Heart right ventricle (tissue), 16 donors: ENCODE measurements at places on chromosomes 13 and 19. TPM values are rescaled to one million over a fixed set of nuclear protein-coding genes. Genes with fewer than 3 reads are reported as not detected.

Gene ZNF345
- 2.2 TPM for total RNA-seq

Gene ZNF154
- total RNA-seq, result 5.7 TPM

Gene CEACAM16
- not detected for total RNA-seq

Gene REEP6
- 3.9 TPM for total RNA-seq

Gene ABHD13
- 4.6 TPM for total RNA-seq

Gene ZNF480
- total RNA-seq, result 11.4 TPM

Gene IGLON5
- not detected for total RNA-seq

Gene SPIB
- total RNA-seq, result not detected

Gene ABCA7
- 18.1 TPM for total RNA-seq

DNA sequence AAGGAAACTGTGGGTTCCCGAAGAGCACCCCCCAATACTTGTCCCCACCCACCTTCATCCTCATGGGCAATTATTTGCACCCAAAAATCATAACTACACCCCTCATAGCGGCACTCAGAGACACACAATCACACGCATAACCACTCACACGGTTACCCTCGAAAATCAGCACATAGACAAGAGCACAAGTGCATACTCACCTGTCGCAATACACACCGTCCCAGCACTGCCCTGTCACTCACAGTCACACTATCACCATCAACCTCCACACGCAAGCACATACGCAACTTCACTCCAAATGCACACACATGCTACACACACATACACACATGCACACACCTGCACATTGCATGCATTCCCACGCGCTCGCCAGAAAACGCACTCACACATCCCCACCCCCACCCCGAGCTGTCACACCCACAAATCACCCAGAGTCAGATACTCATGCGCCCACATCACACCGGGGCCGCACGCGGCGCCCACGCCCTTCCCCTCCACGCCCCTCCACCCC is 535 bp downstream of the COL5A3 start:
- no peak for DNase-seq

DNA sequence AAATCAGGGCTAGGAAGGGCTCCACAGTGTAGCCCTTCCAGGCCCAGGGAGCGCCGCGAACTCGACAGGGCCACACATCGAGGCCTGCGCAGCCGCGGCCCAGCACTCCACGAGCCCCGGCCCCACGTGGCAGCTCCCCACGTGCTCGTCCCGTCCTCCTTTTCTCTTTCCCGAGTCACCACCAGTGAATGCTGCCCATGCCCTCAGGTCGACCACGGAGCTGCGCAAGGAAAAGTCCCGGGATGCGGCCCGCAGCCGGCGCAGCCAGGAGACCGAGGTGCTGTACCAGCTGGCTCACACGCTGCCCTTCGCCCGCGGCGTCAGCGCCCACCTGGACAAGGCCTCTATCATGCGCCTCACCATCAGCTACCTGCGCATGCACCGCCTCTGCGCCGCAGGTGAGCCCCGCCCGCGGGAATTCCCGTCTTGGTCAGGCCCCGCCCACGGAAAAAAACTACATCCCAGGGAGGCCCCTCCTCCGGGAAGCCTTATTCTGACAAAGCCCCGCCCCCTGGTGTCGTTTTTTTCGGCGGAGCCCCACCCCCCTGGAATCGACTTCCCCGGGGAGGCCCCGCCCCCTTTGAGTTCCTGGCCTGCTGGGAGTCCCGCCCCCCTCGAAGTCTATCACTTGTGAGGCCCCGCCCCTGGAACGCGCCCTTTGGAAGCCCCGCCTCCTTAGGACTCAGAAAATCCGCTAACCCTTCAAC is 7.0 kb downstream of the HIF3A start:
- peak; percentile 68 for DNase-seq

DNA sequence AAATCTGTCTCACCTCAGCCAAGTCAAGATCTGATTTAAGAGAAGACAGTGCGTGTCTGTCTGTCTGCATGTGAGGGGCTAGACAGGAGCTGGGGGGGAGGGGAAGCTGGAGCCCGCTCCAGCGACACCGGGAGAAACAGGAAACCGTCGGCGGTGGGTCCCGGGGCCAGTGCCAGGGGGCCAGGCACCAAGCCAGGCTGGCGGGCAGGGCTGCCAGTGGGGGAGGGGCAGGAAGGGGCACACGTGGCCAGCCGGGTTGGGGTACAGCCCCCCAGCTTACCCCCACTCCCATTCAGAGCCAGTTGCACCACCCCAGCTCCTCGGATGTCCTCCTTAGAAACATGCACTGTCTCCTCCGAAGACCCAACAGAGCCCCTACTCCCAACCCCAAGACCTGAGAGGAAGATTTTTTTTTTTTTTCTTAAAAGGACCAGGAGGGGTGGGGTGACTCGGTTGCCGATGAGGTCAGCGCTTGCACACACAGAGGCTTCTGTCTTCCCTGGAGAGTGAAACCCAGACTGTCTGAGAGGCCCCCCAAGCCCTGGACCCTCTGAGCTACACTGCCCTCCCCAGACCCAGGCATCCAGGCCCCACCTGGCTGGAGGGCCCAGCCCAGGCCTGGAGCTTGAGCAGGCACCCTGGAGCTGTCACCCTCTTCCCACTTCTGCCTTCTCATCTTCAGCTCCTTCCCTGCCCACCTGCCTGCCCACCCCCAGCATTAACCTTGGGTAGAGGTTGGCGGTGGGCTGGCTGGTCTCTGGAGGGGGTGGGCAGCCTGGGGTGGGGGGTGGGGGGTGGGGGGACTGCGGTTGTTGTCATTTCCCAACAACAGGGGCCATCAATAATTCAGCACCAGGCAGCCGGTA is 4.0 kb downstream of the ERF start:
- DNase-seq, result no peak

DNA sequence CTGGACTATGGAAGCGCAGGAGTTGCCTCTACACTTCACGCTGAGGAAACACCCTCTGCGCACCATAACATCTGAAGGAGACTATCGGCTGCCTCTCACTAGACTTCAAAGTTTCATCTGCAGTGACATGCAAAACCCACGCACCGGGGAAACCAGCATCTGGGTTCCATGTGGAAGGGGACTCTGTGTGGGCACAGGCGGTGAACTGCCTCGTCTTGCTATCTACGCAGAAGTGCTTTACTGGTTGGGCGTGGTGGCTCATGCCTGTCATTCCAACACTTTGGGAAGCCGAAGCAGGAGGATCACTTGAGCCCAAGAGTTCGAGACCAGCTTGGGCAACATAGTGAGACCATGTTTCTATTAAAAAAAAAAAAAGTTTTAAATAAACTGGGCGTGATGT is 116.4 kb downstream of the STK24 start:
- DNase-seq, result no peak

DNA sequence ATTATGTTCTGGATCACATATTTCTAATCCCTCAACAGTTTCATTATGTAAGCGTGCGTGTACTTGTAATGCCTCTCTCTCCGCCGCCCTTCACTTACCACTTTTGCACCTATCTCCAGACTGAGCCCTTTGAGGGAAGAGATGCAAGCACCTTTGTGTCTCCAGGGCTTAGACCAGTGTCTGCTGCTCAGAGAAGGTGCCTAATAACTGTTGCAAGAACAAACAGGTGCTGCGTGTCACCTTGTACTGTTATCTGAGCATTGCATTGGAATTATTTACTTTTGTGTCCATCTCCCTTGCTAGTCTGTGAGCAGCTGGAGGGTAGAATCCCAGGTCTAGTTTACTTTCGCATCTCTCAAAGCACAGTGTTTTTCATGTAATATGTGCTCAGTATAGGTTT is 156.2 kb downstream of the FLT1 start:
- DNase-seq, result no peak

DNA sequence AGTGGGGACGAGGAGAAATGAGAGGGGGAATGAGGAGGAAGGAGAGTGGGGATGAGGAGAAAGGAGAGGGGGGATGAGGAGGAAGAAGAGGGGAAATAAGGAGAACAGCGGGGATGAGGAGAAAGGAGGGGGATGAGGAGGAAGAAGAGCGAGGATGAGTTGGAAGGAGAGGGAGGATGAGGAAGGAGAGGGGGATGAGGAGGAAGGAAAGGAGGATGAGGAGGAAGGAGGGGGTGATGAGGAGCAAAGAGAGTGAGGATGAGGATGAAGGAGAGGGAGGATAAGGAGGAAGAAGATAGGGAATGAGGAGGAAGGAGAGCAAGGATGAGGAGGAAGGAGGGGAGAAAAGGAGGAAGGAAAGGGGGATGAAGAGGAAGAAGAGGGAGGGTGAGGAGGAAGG is 14.0 kb upstream of the VSTM2B start:
- no peak for DNase-seq

DNA sequence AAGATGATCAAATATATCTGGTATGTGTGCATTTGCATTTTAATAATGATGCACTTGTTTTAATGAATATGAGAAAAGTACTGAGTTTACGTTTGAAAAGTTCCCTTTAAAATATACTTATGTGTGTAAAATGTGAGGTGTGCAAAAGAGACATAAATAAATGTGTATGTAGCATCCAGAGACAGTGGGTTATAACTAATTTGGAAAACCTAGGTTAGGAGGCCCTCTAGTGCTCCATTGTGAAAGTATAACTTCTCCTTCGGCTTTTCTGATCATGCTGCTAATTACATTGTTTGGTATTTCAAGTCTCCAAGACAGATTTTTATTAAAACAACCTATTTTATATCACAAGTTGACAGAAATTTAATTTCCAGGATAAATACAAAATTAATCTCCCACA is 30.1 kb downstream of the SCEL start:
- DNase-seq, result no peak

DNA sequence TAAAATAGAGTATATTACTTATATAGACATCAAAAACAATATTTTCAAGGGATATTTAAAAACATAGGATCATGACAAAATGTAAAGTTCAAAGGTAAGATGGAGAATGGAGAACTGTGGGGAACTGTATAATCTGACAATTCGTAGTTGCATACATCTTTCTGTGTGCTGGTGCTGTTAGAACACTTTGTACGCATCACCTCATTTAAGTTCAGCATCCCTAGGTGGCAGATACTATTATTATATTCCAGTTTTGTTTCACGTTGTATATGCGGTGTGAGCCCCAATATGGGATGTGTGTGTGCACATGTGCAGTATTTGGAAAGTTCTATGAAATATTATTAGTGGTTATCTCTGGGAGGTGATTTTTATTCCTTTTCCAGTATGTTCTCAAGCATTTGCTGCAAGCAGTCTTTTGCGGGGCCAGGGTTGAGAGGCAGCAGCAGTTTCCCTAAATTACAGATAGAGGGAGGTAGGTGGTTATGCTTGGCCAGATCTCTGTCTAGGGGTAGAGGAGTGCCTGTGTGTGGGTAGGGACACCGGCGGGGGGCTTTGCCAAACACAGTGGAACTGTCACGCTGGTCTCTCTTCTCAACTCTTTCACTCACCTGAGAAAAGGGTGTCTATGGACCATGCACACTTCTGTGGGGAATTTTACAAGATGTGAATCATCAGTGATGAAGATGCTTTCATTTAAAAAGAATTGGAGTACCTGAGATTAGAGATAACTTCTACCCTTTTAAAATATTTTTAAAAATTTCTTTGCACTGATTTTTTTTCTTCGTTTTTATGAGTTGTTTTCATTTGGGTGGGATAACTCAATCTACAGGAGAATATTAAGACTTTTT is 55.6 kb upstream of the ALOX5AP start:
- DNase-seq, result no peak

- DNase-seq, result no peak
Observed at GRCh38 chr13:26680123-26680450, 80.5 kb downstream of the GPR12 start.

- peak; percentile 17 for DNase-seq
Observed at GRCh38 chr13:37934339-37935191, 65.0 kb upstream of the TRPC4 start.

- no peak for DNase-seq
Observed at GRCh38 chr19:21751384-21751783, 16.0 kb downstream of the ZNF100 start.

DNA sequence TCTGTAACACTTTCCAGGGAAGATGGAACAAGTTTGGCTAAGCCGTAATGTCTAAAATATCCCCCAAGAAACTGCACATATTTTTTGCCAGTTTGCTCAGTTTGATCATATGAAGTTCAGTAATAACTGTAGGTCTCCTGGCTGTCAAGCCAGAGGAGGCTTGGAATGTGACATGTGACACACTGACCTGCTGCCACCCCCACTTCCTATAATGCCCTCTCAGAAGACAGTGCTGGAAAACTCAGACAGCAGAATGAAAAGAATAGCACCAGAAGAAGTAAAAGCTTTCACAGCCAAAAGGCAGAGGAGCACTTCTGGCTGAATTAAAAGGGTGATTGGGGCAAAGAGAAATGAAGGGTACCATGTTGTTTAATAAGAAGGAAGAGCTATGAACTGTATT is 67.4 kb upstream of the UBAC2 start:
- DNase-seq, result no peak

- DNase-seq, result no peak
Observed at GRCh38 chr13:50990065-50990817, 80.7 kb downstream of the RNASEH2B start.

DNA sequence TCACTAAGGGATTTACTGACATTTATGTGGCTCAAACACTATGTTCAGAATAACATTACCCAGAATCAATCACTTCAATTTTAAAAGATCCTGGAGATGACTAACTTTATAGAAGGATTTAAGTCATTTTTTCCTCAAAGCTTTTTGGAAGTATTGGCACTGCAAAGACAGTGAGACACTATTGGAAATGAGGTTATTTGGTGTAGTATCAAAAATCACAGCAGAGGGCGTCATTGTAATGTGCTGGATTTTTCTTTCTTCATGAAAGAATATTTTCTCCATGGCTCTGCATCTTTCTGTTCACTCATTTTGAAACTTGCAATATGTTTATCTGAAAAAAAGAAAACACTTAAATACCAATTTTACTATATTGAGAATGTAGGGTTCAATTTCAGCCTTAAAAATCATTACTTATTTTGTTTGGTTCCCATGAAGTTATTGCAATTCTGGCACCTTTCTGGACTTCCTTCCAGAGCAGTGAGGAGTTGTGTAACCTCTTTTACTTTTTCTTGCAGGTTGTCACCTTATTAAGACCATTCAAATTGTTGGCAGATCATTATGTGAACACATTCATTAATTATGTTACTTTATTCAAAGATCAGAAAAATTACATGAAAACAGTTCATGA is 3.7 kb upstream of the CSNK1A1L start:
- DNase-seq, result no peak

DNA sequence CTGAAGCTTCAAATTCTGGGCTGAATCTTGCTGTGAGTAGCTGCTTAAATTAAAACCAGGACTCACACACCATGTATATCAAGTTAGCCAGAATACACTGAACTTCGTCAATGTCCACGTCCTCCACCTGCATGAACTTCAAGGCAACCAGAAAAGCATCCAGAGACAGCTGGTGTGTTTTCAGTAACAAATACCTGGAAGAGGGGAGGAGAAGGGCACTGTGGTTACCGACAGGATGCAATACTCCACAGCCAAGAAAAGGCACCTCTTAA is 20.4 kb downstream of the PROZ start:
- DNase-seq, result no peak

DNA sequence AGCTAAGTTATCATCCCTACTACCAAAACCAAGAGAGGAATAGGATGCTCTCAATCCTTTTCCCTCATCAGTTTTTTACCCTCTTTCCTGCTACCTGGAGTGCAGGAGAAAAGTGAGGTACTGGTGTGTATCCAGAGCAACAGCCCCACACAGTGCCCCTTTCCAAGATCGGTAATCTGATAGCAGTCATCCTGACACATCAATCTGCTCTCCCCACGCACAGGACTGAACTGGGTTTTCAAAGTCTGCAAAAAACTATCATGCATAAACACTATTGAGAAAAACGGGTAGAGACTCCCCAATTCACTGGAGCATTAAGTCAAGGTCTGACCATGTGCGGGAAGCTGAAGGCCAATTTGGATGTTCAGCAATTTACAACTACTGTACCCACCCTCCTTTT is 284.8 kb downstream of the RBM26 start:
- no peak for DNase-seq
